ENCODE measurements at places on chromosomes 2 and 18.

- no peak for DNase-seq
Measured at GRCh38 chr2:11933854-11934253, 187.4 kb downstream of the LPIN1 start.

DNA sequence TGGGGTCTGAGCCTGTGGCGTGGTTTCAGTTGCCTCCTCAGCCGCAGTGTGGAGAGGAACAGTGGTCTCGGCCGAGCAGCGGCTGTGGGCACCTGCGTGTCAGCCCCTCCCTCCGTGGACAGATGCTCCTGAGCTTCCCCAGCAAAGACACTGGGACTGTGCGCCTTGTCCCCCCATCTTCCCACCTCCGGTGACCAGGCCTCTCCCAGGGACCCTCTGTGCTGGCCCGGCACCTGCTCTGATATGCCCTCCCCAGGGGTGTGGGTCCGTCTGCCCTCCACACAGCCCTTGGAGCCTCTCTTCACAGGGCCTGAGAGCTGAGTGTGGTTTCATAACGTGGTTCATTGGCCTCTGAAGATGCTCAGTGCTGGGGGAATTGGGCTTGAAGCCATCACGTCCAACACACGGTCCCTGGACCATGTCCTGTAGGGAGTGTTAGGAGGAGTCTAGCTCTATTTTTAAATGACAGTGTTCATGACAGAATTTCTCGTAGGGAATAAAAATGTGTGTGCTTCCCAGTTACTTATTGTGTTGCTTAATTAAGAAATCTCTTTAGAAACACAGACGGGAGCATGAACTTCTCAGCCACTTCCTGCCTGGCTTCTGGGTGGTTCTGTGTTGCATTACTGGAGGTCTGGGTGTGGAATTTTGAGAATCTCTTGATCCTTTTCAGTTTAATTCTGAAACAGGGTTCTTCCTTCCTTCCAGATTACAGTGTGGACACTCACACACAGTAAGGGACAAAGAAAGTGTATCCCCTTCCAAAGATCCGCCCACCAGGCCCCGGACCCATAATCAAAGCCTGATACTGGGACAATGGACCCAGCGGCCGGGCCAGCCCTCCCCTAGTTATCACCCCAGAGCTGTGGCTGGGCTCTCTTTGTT, 110.7 kb downstream of the NFATC1 start:
- no peak for DNase-seq

GRCh38 chr2:124039762-124040291, 14.7 kb downstream of the CNTNAP5 start:
- no peak for DNase-seq

DNA sequence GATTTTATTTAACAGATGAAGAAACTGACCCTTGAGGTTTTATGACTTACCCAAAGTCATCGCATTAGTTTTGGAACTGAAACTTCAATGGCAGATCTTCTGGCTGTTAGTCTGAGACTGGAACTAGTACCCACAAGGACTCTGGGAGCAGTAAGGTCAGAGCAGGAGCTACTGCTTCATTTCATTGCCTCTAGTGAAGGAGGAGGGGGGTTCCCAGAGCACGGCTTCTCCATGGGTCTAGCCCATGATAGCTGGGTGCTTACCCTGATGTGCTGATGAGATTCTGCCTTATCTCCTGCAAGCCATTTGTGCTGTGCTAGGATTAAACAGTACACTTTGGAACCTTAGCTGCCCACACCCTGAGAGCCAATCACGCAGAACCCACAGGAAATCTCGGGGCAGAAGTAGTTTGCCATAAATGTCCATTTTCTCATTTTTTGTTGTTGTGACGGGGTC, 5.4 kb upstream of the RNASEH1 start:
- DNase-seq, result no peak

DNA sequence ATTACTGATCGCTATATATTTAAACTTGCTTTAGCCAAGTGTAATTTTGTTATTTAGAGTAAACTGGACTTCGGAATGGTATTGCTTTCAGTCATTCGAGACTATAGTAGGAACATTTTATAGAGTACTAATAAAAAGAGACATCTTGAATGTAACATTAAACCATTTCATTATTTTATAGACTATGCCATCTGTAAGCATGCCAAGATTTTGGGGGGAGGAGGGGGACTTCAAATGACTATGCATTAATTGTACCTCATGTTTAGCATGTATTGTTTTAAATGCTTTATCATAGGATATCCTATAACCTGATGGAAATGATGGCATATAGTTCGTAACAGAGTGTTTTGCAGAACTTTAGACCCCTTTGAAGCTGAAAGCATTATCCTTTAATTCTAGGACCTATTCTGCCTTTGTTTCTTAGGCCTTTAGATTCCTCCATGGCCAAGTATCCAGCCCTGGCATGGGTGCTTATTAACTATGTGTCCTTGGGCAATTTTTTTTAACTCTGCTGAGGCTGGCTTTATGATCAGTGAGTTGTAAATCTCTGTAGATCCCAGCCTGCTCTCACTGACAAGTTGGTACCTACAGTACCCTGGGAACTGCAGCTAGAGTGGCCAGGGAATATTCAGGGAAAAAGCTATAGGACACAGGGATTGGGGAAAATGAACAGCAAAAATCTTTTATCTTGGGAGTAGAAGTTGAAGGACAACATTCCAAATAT, 93.4 kb downstream of the PARD3B start:
- no peak for DNase-seq

- DNase-seq, result no peak
Measured at GRCh38 chr2:202682274-202682673, 47.5 kb downstream of the FAM117B start.

DNA sequence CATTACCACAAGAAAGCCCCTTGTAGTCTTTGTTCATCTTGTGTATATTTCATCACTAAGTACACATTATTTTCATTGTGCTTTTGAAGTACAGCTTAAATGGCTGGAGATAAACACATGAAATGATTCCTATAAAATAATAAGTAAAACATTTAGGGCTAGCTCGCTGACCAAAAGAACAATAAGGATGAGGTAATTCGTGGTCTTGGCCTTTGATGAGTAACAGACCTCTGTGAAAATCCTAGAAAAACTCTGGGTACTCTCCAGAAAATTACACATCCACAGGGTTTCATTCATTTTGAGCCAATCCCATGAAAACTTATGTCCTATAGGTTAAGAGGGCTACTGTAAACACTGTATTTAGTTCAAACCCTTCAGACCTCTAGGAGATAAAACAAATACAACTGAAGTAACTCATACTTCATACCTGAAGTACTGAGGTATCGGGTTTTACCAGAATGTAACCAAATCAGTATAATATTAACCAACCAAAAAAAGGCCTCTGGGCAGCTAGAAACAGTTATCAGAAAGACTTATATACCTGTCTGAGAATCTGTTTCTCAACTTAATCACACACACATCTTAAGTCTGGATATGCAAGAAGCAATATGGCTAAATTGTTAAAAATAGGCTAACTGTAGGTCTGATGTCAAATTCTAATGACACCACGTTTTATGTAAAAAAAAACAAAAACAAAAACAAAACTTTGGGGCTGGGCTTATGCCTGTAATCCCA, 31.0 kb downstream of the CFAP36 start:
- no peak for DNase-seq

DNA sequence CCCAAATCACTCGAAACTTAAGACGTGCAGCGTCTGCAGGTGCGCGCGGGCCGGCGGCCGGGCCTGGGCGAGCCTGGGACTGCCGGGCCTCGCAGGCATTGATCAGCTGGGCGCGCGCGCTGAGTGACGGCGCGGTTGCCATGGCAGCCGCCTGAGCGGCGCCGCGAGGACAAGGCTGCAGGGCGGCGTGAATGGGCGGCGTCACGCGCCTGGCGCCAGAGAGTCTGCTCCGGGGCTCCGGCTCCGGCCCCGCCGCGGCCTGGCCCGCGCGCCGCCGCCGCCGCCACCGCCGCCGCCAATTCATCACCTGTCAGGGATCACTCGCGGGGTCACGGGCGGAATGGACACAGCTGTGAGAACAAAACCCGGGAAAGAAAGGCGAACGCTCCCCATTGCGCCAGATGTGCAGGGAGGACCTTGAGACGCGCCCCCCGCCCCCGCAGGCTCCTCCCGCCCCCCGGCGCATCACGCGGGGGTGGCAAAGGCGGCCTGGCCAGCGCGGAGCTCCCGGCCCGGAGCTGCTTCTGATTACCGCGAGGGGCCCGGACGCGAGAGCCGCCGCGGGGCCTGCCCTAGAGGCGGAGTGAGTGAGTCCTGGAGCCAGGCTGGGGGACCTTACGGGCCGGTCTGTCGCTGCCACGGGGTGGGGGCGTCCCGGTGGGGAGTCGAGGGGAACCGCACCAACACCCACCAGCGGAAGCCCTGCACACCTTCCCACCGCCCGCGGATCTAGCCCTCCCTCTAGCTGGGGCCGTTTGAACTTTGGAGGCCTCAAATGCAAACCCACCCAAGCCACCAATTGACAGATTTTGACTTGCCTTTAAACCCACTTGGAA, 2.9 kb upstream of the ID2 start:
- peak; percentile 98 for DNase-seq

- no peak for DNase-seq
Measured at GRCh38 chr2:16635791-16636699, 29.6 kb downstream of the CYRIA start.

DNA sequence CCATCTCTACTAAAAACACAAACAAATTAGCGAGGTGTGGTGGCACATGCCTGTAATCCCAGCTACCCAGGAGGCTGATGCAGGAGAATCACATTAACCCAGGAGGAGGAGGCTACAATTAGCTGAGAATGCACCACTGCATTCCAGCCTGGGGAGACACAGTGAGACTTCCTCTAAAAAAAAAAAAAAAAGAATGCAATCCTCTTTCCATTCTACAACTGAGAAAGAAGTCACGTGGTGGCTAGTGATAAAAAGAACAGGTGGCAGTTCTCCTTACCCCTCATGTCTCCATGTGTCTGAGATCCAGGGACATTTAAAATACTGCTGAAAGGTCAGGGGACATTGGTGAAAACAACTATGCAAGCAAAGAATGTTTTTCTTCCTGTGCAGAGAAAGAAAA, 24.4 kb upstream of the GPR39 start:
- no peak for DNase-seq

- DNase-seq, result no peak
Measured at GRCh38 chr2:174072069-174072468, 106.9 kb upstream of the SP3 start.

DNA sequence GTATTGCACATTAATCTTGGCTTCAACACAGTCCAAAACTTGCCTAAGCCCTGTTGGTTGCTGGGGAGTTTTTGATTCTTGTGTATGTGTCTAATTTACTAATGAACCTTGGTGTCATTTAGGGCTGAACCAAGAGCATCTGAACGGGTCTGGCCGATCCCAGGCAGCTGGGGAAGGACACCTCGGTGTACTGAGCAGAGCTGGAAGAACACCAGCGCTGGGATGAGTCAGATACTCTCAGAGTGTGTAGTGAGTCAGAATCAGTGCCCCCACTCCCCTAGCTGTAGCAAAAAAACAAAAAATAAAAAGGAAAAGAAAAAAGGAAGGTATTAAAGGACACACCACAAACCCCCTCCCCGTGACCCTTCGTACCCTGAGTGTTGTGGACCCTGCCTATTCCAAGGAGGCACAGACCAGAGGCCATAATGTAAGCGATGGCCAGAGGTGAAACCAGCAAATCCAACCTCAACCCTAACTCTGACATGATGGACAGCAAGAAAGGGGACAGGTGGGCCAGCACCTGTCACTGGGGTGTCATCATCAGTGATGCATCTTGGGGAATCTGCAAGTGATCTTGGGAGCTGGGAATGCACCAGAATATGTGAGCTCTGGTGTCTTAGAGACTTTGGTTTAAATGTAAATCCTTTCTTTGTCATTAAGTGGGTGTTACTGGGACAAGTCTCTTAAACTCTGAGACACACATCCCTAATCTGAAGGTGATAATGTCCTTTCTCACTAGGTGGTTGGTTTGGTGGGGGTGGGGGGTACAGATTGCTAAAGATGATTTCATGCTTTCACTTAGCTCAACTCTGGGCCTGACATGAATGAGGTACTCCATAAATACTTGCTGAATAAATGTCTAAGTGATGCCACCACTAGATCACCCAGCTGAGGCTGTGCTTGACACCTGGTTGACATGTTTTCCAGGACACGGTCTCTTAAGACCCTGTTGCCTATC, 34.2 kb upstream of the NCOA1 start:
- DNase-seq, result peak; percentile 88

DNA sequence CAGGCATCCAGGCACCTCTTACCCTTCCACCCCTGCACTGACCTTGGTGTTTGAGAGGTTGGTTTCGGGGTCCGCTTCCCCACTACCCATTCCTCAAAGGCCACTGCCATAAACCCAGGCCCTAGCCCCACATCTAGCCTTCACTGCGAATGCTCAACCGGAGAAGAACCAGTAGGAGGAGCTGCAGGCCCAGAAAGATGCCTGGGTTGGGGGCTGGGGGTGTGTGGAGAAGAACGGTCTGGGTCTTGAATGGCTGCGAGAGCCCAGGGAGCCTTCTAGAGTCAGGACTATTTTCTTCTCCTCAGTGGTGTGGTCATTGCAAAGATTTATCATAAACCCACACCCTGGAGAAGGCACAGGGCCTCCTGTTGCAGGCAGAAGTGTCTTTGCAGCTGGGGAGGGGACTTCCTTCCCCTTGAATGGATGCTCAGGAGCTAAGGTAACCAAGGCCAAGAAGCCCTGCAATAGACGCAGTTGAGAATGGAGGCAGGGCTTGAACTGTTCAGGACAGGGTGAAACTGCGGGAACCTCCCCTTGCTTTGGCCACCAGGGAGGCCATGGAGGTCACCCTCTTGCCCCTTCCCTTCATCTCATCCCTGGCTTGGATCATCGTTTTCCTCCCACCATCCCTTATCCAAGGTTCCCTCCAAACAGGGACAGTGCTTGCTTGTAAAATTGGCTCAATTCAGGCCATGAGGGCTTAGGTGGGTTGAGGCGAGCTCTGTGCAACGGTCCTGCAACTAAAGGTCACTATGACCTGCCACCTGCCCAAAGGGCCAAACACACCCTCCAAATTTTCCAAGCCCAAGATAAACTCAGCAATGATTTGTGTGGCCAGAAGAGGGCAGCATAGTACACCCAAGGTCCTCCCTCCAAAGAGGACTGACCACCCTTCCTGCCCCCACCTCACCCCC, 20.9 kb downstream of the THNSL2 start:
- DNase-seq, result peak; percentile 16

- DNase-seq, result no peak
Measured at GRCh38 chr18:22302144-22302543, 115.6 kb downstream of the CTAGE1 start.

DNA sequence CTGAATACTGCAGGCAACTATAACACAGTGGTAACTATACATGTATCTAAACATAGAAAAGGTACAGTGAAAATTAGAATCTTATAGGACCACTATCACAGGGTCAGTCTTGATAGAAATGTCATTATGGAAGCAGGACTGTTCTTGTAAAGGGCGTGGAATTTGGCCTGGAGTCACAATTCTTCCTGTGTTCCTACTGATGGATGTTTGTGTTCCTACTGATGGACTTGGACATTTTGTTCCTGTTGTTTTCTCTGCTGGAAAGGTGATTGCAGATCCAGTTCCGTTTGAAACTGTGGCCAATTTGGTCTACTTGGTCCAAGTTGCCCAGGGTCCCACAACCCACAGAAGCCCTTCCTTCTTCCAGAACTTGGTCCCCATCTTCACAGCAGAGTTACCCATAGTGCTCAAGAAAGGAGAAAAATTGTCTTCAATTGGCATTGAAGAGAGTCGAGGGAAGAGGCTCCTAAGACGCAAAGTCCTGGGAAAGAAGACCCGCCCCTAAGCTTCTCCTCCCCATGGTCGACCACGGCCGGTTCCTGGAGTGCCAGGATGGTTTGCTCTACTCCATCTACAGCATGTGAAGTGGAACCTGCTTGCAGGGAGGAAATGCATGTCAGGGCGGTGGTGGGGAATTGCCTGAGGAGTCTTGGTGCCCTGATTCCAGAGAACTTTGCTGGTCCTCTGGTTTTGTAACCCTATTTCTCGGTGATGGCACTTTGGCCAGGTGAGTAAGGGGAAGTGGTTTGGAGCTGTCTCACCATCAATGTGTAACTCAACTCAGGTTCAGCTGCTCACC, 102.8 kb upstream of the RAB12 start:
- DNase-seq, result no peak

All from posterior cingulate gyrus (tissue), 11 donors.